ENCODE measurements at places on chromosomes 3 and 15. TPM values are rescaled to one million over a fixed set of nuclear protein-coding genes. Genes with fewer than 3 reads are reported as not detected.

ZKSCAN7 gene
- 16.2 TPM for total RNA-seq

SLC12A8 gene
- total RNA-seq: 1.1 TPM

HIGD2B gene
- 0.25 TPM for total RNA-seq

C2CD4A gene
- 0.24 TPM for total RNA-seq

TRA2B gene
- 146 TPM for total RNA-seq

TGM4 gene
- 0.33 TPM for total RNA-seq

CLDN16 gene
- total RNA-seq: 0.05 TPM

IREB2 gene
- 35.5 TPM for total RNA-seq

CLCN2 gene
- total RNA-seq: 10.9 TPM

GOLGA8Q gene
- 0.65 TPM for total RNA-seq

RBMS3 gene
- 13.5 TPM for total RNA-seq

TMEM207 gene
- not detected for total RNA-seq

NRG4 gene
- total RNA-seq: 1.3 TPM

POLQ gene
- 9.0 TPM for total RNA-seq

CNTN4 gene
- 11.4 TPM for total RNA-seq

SH3BP5 gene
- 140 TPM for total RNA-seq

HYKK gene
- total RNA-seq: 0.43 TPM

ISLR gene
- total RNA-seq: 1.1 TPM

CPNE9 gene
- total RNA-seq: 0.81 TPM

SPATA12 gene
- 0.50 TPM for total RNA-seq

ACKR2 gene
- 0.26 TPM for total RNA-seq

PTPN9 gene
- total RNA-seq: 17.9 TPM

HACD2 gene
- 17.9 TPM for total RNA-seq

INKA1 gene
- 2.4 TPM for total RNA-seq

TLR9 gene
- 0.15 TPM for total RNA-seq

PLCL2 gene
- 25.9 TPM for total RNA-seq

SEMA5B gene
- total RNA-seq: 27.3 TPM

SCAANT1 gene
- not detected for total RNA-seq

SI gene
- total RNA-seq: not detected

SEMA4B gene
- 13.9 TPM for total RNA-seq

CFAP100 gene
- total RNA-seq: not detected

RBP2 gene
- 1.3 TPM for total RNA-seq

TEX9 gene
- total RNA-seq: 22.9 TPM

RNU5B-1 gene
- total RNA-seq: under 0.01 TPM

AMOTL2 gene
- 43.3 TPM for total RNA-seq

GP5 gene
- 0.46 TPM for total RNA-seq

SPINK8 gene
- not detected for total RNA-seq

IL12A gene
- 0.22 TPM for total RNA-seq

KBTBD12 gene
- 0.10 TPM for total RNA-seq

PDZRN3 gene
- 13.0 TPM for total RNA-seq

WDR82 gene
- total RNA-seq: 104 TPM

SLC6A11 gene
- total RNA-seq: 0.64 TPM

GP9 gene
- not detected for total RNA-seq

SAXO2 gene
- 6.3 TPM for total RNA-seq

SCN5A gene
- total RNA-seq: 5.7 TPM

XCR1 gene
- total RNA-seq: 0.71 TPM
